ENCODE measurements at places on chromosomes 2 and 18. TPM values are rescaled to one million over a fixed set of nuclear protein-coding genes. Genes with fewer than 3 reads are reported as not detected.

The MARCO gene
- total RNA-seq: 92.5 TPM

The PARD3B gene
- total RNA-seq: 29.4 TPM

The LYG2 gene
- not detected for total RNA-seq

The GPR35 gene
- total RNA-seq: 1.9 TPM

The CPLX4 gene
- total RNA-seq: not detected

The SLC40A1 gene
- 48.5 TPM for total RNA-seq

The PID1 gene
- total RNA-seq: 56.5 TPM

The BMP10 gene
- total RNA-seq: not detected

The ARHGAP25 gene
- total RNA-seq: 15.6 TPM

The RAB10 gene
- total RNA-seq: 118 TPM

The UPP2 gene
- total RNA-seq: not detected

The PTPRN gene
- total RNA-seq: not detected

The CKAP2L gene
- not detected for total RNA-seq

The SERPINB3 gene
- total RNA-seq: not detected

The CPO gene
- total RNA-seq: 0.84 TPM

The CD226 gene
- 1.4 TPM for total RNA-seq

The COBLL1 gene
- 85.9 TPM for total RNA-seq

The ASAP2 gene
- total RNA-seq: 22.9 TPM

The SCN2A gene
- total RNA-seq: 0.16 TPM

The CD28 gene
- 15.7 TPM for total RNA-seq

The DCDC2C gene
- not detected for total RNA-seq

The CTLA4 gene
- total RNA-seq: 0.64 TPM

The MOGAT1 gene
- total RNA-seq: 0.74 TPM

The CFAP65 gene
- total RNA-seq: not detected

The FEV gene
- total RNA-seq: not detected

The SCN9A gene
- total RNA-seq: 5.7 TPM

The MPP4 gene
- not detected for total RNA-seq

The FAM228A gene
- 3.2 TPM for total RNA-seq

The VIL1 gene
- total RNA-seq: 0.55 TPM

The CDK15 gene
- 1.9 TPM for total RNA-seq

The CCDC102B gene
- 10.7 TPM for total RNA-seq

The UGT1A9 gene
- not detected for total RNA-seq

The MLPH gene
- 7.3 TPM for total RNA-seq

The CXCR4 gene
- total RNA-seq: 13.2 TPM

The PLGLB1 gene
- total RNA-seq: not detected

The MAPRE2 gene
- total RNA-seq: 23.6 TPM

The LAMA3 gene
- 19.6 TPM for total RNA-seq

The DSC2 gene
- total RNA-seq: 11.9 TPM

The TMEM237 gene
- 14.7 TPM for total RNA-seq

The RAB6C gene
- not detected for total RNA-seq

The LYG1 gene
- total RNA-seq: 1.1 TPM

The SCYGR4 gene
- total RNA-seq: not detected

The ANKRD53 gene
- 17.6 TPM for total RNA-seq

The MC5R gene
- total RNA-seq: not detected

The MC4R gene
- not detected for total RNA-seq

The TBR1 gene
- not detected for total RNA-seq

The CACNB4 gene
- 1.7 TPM for total RNA-seq

The RIT2 gene
- total RNA-seq: not detected

The GAREM2 gene
- total RNA-seq: 6.8 TPM

The MC2R gene
- not detected for total RNA-seq

The CXCR2 gene
- 9.9 TPM for total RNA-seq

The PSMA8 gene
- not detected for total RNA-seq

The UGT1A3 gene
- not detected for total RNA-seq

The FIGN gene
- 10.3 TPM for total RNA-seq

The IWS1 gene
- 39.1 TPM for total RNA-seq

The CNDP1 gene
- total RNA-seq: not detected

The UGT1A10 gene
- total RNA-seq: not detected

Data from mesenteric fat pad (tissue), 1 donor.